CD8-positive, alpha-beta T cell (primary cell): ENCODE measurements at places on chromosomes 1 and 21. TPM values are rescaled to one million over a fixed set of nuclear protein-coding genes. Genes with fewer than 3 reads are reported as not detected.

The CYP2J2 gene
- 0.62 TPM for total RNA-seq

The DEDD gene
- total RNA-seq: 32.4 TPM

The GLIS1 gene
- not detected for total RNA-seq

The TNFRSF25 gene
- 185 TPM for total RNA-seq

The CR2 gene
- 5.2 TPM for total RNA-seq

The PRAMEF18 gene
- not detected for total RNA-seq

The LCE1C gene
- total RNA-seq: not detected

The SPSB1 gene
- 1.6 TPM for total RNA-seq

The SLAMF8 gene
- 0.47 TPM for total RNA-seq

The ASCL5 gene
- 0.94 TPM for total RNA-seq
